Natural killer cell treated with Interleukin-12 subunit alpha and Interleukin-12 subunit beta and Interleukin-15 and Interleukin-18, amount 100 ng/mL, for 72 hours (primary cell): ENCODE measurements at places on chromosomes 2 and 18.
A peak's percentile ranks its signal among the peaks of the same experiment; 100 is the strongest.

GRCh38 chr18:32439802-32440201 lies 30.9 kb downstream of the GAREM1 start:
- no peak for DNase-seq

- no peak for DNase-seq
These were observed 24.0 kb upstream of the LOXHD1 start for GRCh38 chr18:46680784-46681695.

GRCh38 chr2:220936641-220937197 lies 635.4 kb downstream of the EPHA4 start:
- DNase-seq = no peak

GRCh38 chr2:241550616-241551580 lies 7.6 kb upstream of the BOK start:
- DNase-seq = peak; percentile 44

DNA sequence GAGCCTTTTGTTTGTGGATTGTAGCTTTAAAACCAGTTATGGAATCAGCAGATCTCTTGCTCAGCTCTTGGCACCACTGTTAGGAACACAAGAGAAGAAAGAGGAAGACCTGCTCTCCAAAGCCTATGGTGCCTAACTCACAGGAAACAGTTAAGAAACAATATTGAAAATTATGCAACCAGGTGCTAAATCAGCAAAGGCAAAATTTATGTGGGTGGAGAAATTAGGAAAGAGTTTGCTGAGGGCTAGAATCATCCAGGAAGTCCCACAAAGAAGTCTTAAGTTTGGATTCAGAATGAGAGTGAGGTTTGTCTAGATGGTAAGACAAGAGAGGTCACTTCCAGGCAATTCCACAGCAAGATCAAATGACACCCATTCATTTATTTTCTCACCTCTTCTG lies 49.4 kb downstream of the AOX1 start:
- DNase-seq = no peak
